ELR (cell line): ENCODE measurements at places on chromosomes 2 and 18.

DNA sequence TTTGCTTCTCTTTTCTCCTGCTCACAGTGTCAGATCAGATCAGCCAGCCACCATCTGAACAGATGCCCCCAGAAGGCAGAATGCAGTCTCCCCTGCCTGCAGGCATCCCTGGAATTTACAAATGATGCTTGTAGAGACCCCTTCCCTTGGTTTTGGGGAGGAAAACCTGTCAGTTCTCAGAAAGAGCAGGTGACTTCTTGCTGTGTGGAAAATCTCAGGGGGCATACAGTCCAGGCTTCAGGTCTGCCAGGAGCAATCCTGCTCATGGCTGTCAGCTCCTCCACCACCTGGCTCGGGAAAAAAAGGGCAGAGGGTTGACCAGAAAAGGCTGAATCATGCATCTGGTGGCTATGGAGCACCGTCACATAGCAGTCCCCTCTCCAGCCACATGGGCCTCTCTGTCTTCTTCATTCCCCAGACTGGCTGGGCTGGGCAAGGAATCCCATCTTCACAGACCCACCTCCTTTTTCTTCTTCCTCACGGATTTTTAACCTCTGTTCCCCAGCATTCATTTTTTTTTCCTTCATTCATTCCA is 107.0 kb downstream of the KCNF1 start:
- DNase-seq = no peak

DNA sequence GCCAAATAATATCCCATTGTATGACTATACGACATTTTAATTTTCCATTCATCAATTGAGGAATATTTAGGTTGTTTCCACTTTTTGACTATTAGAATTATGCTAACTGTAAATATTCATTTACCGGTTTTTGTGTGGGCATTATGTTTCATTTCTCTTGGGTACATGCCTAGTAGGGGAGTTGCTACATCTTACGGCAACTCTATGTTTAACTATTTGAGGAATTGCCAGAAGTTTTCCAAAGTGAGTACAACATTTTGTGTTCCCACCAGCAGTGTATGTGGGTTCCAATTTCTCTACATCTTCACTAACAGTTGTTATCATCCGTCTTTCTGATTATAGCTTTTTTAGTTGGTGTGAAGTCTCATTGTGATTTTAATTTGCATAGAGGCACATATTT is 1.6 kb upstream of the KDSR start:
- DNase-seq = no peak

GRCh38 chr18:7812431-7813063 is 245.4 kb downstream of the PTPRM start:
- DNase-seq = peak; percentile 73

GRCh38 chr2:10844097-10844496 is 31.5 kb upstream of the PDIA6 start:
- peak; percentile 31 for DNase-seq

DNA sequence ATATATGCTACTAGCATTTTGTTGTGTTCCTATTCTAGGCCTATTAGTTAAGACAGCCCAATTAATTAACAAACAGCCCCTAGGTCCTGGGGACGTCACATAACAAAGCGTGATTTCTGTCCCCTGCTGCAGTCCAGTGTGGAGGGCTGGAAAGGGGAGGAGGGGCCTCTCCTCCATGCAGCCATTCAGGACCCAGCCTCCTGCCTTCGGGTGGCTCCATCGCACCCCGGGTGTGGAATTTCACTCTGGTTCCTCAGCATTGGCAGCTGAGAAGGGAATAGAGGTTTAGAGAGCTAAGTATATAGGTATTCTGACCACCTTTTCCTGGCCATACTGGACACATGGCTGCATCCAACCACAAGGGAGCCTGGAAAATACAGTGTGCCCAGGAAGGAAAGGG is 42.4 kb downstream of the MC2R start:
- DNase-seq = no peak

GRCh38 chr2:175597286-175597685 is 404.8 kb downstream of the LNPK start:
- DNase-seq = no peak

DNA sequence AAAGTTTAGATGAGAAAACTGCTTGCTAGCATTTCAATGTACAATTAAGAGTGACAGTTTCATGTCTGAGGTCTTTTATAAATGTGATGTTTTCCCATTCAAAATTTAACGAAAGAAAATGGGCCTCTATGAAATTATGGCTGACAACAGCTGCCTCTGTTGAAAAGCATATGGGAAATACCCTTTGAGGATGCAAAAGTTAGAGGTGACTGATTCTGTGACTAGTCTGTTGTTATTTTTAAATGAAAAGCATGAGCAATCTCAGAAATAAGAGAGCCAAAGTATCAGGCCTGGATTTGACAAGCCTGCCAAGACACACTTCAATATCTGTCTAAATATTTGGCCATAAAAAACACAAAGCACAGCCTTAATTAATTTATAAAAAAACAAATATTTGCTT is 580.8 kb downstream of the ERBB4 start:
- no peak for DNase-seq

GRCh38 chr2:112155331-112156151 is 17.4 kb downstream of the FBLN7 start:
- no peak for DNase-seq

GRCh38 chr2:231038483-231039293 is 1.4 kb downstream of the C2orf72 start:
- no peak for DNase-seq

- peak; percentile 85 for DNase-seq
Observed at GRCh38 chr2:230640540-230641011, 72.1 kb upstream of the CAB39 start.

- DNase-seq = no peak
Observed at GRCh38 chr2:38830526-38831159, 45.1 kb downstream of the DHX57 start.

- DNase-seq = peak; percentile 96
Observed at GRCh38 chr2:20514596-20515269, 67.9 kb downstream of the RHOB start.

- DNase-seq = no peak
Observed at GRCh38 chr2:187615364-187615763, 61.1 kb upstream of the TFPI start.

DNA sequence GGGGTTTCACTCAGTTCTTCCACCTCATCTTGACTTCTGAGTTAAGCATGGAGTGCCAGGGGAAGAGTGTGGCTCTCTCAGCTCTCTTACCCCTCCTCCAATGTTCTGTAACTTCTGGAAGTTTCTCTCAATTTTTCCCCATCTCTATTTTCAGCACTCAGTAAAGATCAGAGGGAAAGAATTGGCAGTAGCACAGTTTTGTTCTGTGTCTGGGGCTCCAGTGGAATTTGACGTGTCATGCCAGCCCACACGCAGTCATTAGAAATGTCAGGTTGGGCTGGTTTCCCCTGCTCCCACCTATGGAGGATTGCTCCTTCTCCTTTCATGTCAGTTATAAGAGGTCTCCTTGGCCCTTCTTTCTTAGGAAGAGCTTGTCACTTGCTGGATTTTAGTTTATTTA is 104.6 kb upstream of the COL3A1 start:
- no peak for DNase-seq

DNA sequence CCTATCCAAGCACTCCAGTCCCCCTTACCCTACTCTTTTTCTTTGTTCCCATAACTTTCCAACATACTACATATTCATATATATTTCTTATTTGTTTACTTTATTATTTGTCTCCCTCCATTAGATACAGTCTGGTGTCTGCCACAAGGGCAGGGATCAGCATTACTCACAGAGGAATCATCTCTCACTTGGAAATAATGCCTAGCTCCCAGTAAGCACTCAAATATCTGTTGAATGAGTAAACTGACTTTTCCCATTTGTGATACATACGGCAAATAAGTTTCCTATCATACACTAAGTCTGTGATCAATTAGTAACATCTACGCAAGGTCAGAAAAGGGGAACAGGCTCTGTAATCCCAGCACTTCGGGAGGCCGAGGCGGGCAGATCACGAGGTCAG is 18.7 kb downstream of the C1D start:
- peak; percentile 96 for DNase-seq

DNA sequence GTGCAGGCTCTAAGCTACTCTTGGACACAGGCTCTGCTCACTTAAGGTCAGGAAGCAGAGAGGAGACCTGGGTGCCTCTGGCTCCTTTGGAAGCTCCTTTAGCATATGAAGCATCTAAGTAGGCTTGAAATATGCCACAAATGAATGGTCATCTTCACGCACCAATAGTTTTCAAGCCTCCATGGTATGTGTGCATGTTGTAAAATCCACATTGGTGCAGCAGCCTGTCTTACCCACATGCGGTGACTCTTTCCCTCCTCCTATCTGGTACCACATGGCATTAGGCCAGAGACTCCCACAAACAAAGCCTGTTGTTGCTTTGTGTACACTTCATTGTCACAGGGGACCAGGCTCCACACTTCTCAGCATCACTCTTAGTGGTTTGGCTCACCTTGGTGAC is 442.2 kb upstream of the RAB12 start:
- DNase-seq = no peak

- DNase-seq = no peak
Observed at GRCh38 chr2:120346026-120346666, at the start of gene INHBB. TSS of gene INHBB (plus strand) at chr2:120346136. CDS start at chr2:120346189, 53 bp downstream.

GRCh38 chr2:168237741-168238140 is 9.7 kb downstream of the STK39 start:
- peak; percentile 32 for DNase-seq

GRCh38 chr18:70998490-70998889 is 709.6 kb downstream of the SOCS6 start:
- no peak for DNase-seq

DNA sequence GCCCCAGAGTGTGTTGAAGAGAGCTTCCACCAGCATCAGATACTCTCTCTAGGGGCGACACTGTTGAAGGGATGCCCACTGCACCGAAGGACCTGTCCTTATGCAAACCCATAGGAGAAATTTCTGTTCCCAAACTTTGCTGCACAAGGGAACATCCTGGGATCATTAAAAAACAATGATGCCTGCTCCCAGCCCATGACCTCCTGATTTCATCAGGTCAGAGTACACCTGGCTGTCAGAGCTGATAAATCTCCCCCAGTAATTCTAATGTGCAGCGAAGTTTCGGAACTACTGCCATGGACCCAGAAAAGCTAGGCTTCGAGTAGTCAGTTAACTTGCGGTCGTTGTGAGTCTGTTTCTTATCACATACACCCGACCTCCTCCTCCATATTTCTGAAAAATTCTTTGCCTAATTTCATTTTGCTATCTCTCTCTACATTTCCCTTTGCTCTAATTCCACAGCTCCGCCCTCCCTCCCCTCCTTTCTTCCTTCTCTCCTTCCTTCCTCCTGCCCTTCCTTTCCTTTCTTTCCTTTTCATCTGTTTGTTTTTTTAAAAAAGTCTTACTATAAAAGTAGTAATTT is 18.8 kb downstream of the FAM124B start:
- DNase-seq = no peak

DNA sequence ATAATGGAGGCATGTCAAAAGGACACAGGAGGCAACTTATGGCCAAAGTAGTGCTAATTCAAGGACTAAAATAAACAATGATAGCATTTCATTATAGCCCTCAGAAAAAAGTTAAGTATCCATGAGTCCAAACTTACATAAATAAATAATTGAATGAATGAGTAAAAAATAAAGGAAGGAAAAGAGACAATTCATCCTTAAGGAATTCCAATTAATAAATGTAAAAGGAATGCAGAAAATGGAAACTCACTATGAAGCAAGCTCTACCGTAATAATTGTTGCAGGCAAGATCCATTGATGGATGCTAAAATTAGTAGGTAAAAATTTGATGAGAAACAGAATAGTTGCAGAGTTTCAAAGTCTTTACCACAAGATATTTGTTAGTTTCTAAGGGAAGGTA is 88.2 kb upstream of the RAPGEF4 start:
- DNase-seq = peak; percentile 86

GRCh38 chr18:75696391-75696790 is 268.9 kb upstream of the SMIM21 start:
- DNase-seq = no peak

- DNase-seq = no peak
Observed at GRCh38 chr18:685438-685837, 27.0 kb downstream of the ENOSF1 start.

DNA sequence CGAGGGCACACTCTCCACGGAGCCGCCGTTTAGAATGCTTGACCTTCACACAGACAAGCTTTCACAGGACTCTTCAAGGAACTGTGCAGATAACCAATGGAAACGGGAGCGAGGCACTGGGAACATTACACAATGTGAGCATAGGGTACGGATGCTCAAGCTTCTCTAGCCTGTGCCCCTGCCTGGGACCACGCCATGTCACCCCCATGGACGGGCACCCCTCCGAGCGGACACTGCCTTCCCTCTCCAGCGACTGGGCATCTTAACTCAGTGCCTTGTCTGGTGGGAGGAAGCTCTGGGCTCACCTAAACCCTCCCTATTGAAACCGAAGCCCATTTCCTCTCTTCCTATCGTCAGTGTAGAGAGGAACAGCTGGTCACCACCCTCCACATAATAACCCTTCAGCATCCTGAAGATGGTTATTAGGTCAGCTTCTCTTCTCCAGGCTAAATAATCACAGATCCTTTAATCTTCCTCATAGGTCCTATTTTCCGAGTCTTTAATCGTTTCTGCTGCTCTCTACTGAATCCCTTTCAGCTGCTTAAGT is 626.7 kb downstream of the GALR1 start:
- no peak for DNase-seq

- DNase-seq = no peak
Observed at GRCh38 chr2:61437170-61437569, 33.7 kb downstream of the USP34 start.

GRCh38 chr2:44932564-44933392 is 8.7 kb upstream of the SIX3 start:
- DNase-seq = no peak

DNA sequence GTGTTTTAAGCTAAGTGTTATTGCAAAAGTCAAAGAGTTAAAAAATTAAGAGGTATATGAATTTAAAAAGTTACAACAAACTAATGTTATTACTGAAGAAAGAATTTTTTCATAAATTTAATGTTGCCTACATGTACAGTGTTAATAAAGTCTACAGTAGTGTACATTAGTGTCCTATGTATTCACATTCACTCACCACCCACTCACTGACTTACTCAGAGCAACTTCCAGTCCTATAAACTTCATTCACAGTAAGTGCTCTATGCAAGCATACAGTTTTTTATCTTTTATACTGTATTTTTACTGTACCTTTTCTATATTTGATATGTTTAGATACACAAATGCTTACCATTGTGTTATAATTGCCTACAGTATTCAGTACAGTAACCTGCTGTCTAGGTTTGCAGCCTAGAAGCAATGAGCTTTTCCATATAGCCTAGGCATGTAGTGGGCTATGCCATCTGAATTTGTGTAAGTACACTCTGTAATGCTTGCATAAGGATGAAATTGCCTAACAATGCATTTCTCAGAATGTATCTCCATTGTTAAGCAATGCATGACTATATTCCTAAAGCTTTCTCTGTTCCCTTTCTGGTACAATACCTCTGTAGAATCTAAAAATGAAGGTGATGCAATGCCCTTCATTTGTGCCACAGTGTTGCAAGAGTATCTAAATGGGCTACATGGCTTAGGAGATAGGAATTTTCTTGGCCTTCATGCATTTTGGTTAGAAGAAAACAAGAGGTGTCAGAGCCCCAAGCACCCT is 370.8 kb upstream of the NT5C1B start:
- DNase-seq = no peak

DNA sequence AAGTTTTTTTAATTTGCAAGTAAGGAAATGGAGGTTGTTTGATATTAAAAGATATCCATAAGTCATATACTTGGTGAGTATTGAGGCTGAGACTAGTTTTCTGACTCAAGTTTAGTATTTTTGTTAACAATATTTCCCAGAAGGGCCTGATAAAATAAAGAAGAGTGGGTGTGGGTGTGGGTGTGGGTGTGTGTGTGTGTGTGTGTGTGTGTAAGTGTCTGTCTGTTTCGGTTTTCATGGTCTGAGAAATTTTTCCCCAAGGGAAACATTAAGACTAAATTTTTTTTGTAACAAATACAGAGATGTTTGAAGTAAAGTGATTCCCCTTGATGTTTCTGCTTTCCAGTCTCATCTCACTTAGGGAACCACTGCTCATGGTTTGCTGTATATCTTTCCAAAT is 36.5 kb downstream of the PPM1B start:
- no peak for DNase-seq
